Activated CD4-positive, alpha-beta T cell treated with anti-CD3 and anti-CD28 coated beads, Interleukin-2, amount 50 U/mL, for 24 hours (primary cell): ENCODE measurements at places on chromosomes 16 and 17.

GRCh38 chr17:7293816-7294613, 424 bp downstream of the YBX2 start:
- no peak for DNase-seq

GRCh38 chr17:33551075-33551474, 258.0 kb upstream of the ASIC2 start:
- no peak for DNase-seq

DNA sequence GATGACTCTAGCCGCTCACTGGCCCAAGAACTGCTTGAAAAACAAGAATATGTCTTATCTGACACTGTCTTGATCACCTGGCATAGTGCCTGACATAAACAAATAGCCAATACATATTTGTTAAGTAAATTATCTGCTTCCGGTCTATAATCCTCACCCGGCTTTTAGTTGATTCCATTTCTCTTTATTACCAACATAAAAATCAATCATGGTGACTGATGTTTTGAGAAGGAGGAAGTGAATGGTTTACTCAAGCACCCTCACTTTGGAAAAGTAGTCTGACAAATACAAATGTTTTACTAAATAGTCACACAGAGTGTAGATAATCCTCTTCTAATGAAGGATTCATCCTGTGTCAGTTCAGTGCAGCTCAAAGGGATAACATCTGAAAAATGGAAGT, 47.0 kb downstream of the SKAP1 start:
- no peak for DNase-seq

GRCh38 chr16:85348911-85349334, 236.7 kb upstream of the CIBAR2 start:
- no peak for DNase-seq

- no peak for DNase-seq
Observed at GRCh38 chr17:76485569-76485968, 15.7 kb downstream of the RHBDF2 start.

DNA sequence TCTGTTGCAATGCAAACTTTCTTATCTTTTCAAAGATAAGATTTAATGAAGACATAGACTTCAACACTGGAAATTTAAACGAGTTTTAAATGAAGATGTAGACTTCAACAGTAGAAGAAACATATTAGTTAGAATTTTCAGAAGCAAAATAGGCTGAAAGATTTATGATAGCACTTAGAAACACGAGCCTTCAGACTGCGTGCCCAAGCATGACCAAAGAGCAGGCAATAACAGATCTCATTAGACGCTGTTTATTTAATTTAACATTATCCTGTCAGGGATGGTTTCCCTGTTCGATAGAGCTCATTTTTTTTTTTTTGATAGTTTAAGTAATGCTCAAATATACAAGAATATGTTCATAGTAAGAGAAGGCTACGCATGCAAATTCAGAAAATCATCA, 604.7 kb upstream of the SOX9 start:
- DNase-seq = no peak

- DNase-seq = no peak
Observed at GRCh38 chr17:50604513-50604912, 30.2 kb upstream of the ABCC3 start.

DNA sequence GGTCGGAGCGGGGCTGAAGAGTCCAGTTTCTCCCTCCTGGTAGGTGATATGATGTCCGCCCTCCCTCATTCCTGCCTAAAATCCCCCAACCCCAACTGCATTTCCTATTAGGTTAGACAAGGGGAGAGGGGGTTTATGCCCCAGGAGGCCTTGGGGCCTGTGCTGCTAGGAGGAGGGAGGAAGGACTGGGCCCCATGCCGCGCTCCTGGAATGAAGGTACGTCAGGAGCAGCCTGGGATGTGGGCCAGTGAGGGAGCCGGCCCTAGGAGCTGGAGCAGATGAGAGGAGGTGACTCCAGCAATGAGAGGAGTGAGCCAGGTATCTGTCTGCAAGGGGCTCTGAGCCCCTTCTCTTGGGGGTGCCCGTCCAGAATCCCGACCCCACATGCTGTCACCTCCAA, 46.9 kb upstream of the CDC42EP4 start:
- no peak for DNase-seq

GRCh38 chr17:66692421-66692690, 142.6 kb upstream of the CACNG5 start:
- DNase-seq = no peak

DNA sequence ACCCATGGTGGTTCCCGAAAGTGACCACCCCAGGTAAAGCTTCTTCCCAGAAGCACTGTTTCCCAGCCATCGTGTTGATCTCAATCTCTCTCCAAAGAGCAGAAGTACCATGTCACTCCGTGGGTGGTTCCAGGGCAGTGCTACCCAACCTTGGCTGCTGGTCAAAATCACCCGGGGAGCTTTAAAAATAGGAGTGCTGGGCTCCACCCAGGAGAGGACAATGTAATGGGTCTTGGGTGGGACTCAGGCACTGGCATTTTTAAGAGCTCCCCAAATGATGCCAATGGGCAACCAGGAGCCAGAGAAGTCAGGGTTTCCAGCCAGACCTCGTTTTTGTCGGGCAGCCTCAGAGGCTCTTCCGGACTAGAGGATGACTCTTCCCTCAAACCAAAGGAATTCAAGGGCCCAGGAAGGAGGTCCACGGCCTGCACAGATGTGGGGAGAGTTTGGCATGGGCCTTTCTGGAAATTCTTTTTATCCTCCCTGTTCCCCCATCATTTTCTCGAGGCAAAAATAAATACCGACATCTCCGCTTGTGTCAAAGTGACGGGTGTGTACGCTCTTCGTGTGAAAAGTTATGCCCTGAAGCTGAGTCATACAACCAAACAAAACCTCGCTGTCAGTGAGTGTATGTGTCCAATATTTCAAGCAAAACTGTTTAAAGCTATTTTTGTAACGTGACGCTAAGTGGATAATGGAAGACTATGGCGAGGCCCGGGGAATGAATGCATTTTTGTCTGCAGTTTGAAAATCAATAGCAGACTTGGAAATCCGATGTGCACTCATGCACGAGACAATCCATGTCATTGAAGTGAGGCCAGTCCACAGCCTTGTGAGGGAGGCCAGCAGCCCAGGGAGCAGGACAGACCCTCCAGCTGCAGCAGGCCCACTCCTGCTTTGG, 364.1 kb downstream of the FOXL1 start:
- DNase-seq = no peak

GRCh38 chr16:87489434-87490045, 3.3 kb downstream of the ZCCHC14 start:
- no peak for DNase-seq

GRCh38 chr17:50213026-50214022, 11.9 kb upstream of the COL1A1 start:
- no peak for DNase-seq

GRCh38 chr17:73324160-73324475, 12.3 kb upstream of the CDC42EP4 start:
- no peak for DNase-seq

- no peak for DNase-seq
Observed at GRCh38 chr17:41617136-41617535, 4.6 kb upstream of the KRT16 start.

GRCh38 chr16:50684823-50685461, 3.8 kb upstream of the SNX20 start:
- DNase-seq = peak; percentile 63

- no peak for DNase-seq
Observed at GRCh38 chr16:53651357-53651756, 52.3 kb downstream of the RPGRIP1L start.

- DNase-seq = no peak
Observed at GRCh38 chr17:36879027-36879426, 58.2 kb upstream of the LHX1 start.

DNA sequence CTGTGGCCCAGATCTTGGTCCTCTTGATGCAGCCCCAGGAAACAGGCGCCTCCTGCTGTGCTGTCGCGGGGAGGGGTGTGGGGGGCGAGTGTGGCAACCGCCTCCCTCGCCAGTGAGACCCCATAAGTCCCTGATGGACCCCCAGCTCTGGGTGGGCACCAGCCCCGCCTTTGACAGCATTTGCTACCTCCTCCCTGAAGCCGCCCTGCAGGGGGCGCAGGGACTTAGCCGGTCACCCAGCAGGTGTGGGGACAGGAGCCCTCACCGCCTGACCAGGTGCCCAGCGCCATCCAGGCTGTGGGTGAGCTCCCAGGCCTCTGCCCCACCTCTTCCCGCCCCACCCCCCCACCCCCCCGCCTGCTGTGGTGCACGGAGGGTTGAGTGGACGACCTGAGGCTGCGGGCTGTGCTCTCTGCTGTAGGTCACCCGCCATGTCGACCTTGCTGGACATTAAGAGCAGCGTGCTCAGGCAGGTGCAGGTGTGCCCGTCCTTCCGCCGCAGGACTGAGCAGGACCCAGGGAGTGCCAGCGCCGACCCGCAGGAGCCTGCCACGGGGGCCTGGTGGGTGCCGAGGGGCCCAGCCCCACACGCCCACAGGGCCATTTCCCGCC, 4.8 kb downstream of the BAIAP3 start:
- no peak for DNase-seq

DNA sequence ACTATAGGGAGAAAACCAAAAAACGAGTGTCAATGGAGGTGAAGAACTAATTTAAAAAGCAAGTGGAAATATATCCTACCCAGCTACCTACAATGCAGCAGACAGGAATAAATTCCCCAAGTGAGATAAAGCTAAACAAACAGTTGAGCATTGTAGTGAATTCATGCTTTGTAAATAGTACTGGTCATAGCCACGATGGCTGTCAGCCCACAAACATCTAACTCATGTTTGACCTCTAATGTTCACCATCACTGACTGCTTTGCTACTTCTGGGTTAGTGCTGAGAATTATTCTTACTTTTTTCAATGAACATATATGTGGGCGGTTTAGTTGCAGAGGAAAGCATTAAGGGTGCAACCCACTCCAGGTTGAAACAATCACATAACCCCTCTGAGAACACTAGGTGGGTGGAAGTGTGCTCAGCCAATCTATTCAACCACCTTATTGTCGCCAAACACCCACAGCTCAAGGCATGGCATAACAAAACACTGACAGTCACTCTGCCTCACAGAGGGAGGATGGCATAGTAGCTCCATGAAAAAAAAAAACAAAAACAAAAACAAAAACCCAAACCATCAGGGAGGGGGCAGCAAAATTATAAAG, 264.1 kb downstream of the ZFHX3 start:
- DNase-seq = no peak

DNA sequence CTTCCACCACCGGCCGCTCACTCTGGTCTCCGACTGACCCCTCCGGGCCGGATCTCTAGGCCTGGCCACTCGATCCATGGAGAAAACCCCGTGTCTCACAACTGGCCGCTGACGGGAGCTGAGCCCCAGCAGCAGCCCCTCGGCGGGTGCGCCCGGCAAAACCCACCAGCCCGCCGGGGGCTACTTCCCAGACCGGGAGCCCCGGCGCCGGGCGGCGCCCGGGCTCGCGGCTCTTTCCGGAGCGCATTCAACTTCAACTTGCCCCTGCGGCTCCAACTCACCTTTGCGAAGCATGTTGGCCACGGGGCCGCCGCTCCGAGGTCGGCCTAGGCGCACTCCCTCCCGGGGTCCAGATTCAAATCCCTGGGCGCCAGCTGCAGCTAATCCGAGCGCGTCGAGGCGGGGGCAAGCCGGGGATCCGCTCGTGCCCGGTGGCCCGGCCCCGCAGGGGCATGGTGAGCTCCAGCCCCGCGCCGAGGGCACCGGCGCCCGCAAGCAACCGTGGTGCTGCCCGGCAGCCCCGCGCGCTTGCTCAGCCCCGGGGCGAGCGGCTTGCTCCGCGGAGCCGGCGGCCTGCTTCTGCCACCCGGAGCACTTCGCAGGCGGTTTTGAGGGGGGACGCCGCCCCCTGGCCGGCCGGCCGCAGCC, 438 bp downstream of the RTN4RL1 start:
- DNase-seq = no peak

- DNase-seq = no peak
Observed at GRCh38 chr17:70525961-70526360, 356.6 kb downstream of the KCNJ2 start.

- DNase-seq = no peak
Observed at GRCh38 chr17:27332047-27332393, 38.1 kb downstream of the WSB1 start.

GRCh38 chr17:70905796-70906195, 736.5 kb downstream of the KCNJ2 start:
- no peak for DNase-seq

DNA sequence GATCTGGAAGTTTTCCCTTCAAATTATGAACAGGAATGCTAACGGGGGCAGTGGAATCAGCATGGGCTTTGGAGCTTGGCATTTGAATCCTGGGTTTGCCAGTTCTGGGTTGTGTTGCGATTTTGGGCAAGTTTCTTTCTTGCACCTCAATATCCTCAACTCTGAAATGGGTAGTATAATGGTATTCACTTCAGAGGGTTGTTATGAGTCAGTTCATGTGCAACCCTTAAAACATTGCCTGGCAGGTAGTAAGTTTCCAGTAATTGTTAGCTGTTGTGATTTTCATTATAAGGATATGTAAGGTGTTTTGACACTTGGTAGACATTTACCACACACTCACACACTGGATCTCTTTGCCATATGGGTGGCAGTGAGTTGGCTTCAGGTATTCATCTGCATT, 33.4 kb downstream of the SNX29 start:
- DNase-seq = no peak

DNA sequence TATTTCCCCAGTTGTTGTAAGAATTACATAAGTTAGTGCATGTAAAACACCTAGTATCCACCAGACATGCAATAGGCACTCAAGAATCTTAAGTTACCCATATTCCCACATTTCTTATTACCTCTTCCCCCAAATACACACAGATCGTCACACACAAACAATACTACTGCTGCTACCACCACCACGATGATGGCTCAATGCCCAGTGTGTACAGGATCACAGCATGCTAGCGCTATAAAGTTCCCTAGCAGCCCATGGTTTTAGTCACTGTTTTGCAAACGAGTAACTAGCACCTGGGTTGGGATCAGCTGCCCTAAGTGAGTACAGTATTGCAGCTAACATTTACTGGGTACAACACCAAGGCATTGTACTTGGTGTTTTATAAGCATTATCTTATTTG, 411.7 kb downstream of the UTP18 start:
- DNase-seq = no peak

- DNase-seq = no peak
Observed at GRCh38 chr16:49874613-49875237, 18.8 kb upstream of the ZNF423 start.

GRCh38 chr16:11901091-11901490, 14.7 kb downstream of the GSPT1 start:
- DNase-seq = no peak

- no peak for DNase-seq
Observed at GRCh38 chr16:35533683-35534082, 2074.3 kb downstream of the TP53TG3F start.

- no peak for DNase-seq
Observed at GRCh38 chr16:82404586-82405315, 222.0 kb upstream of the CDH13 start.

- no peak for DNase-seq
Observed at GRCh38 chr17:73526952-73527351, 117.3 kb downstream of the SDK2 start.

- DNase-seq = no peak
Observed at GRCh38 chr17:64158406-64158805, 28.5 kb upstream of the ERN1 start.
